ENCODE measurements at places on chromosomes 12 and 14. TPM values are rescaled to one million over a fixed set of nuclear protein-coding genes. Genes with fewer than 3 reads are reported as not detected.
A peak's percentile ranks its signal among the peaks of the same experiment; 100 is the strongest.

- H3K36me3 ChIP-seq, result no peaks in the 10 kb centered on the region
- no peak overlapping the region for H3K27ac ChIP-seq
- no peak overlapping the region for H3K4me3 ChIP-seq
Measured at GRCh38 chr12:110670161-110670701, 18.7 kb downstream of the HVCN1 start.

GRCh38 chr12:124862768-124863415 is 772 bp downstream of the SCARB1 start:
- peak overlapping the region; percentile 45 for H3K27ac ChIP-seq
- DNase-seq, result no peak
- peak overlapping the region; percentile 84 for H3K4me3 ChIP-seq
- H3K36me3 ChIP-seq, result no peaks in the 10 kb centered on the region

GRCh38 chr12:132075026-132075713 is 68.9 kb downstream of the DDX51 start:
- H3K36me3 ChIP-seq, result peaks cover 46% of the 10 kb centered on the region
- no peak overlapping the region for H3K27ac ChIP-seq
- no peak overlapping the region for H3K4me3 ChIP-seq
- H3K4me1 ChIP-seq, result no peaks in the 10 kb centered on the region

DNA sequence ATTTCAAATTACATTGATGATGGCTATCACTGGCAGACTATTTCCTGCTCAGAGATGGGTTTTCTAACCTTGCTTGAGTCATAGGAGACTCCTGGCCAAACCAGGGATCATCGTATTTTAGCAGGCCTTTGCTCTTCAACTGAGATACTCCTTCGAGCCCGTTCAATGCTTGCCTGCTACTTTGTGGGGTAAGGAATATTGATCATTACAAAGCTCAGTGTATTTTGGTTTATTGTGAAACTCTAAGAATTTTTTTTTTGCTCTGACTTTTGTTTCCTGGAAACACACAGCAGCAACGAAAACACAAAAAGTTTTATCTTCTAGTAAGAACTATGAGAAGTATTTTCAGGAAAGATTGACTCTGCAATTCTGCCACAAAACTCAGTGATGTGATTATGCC is 4.1 kb downstream of the GPRC5D start:
- DNase-seq, result peak; percentile 50
- no peaks in the 10 kb centered on the region for H3K4me1 ChIP-seq
- H3K4me3 ChIP-seq, result no peak overlapping the region
- H3K27ac ChIP-seq, result no peak overlapping the region
- H3K36me3 ChIP-seq, result no peaks in the 10 kb centered on the region

DNA sequence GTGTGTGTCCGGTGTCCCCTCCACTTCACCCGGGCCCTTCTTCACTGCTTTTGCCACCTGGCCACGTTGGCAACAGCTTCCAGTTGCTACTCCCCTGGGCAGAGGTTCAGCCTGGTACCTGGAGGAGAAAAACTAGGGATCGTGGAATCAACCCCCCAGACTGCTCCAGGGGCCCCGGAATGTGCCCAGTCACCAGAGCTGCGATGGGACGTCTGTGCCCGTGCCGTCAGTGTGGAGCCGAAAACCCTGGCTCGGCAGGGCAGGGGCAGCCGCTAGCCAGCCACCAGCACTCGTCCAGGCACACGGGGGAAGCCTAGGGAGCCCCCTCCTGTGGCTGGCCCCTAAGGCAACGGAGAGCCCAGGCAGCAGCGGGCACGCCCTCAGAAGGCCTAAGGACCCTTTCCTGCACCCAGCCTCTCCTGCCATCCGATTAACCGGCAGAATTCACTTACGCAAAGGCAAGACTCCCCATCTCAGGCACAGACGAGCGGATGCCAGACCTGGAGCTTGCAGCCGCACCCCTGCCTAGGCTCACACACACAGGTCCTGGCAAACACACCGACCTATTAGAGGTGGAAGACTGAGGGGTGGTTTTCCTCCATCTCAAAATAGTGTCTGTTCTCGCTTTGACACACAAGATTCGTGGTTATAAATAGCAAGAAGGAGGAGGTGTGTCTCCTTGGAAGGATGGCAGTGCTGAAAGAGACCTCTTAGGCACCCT is 62.6 kb downstream of the FBXL14 start:
- peaks cover 21% of the 10 kb centered on the region for H3K4me1 ChIP-seq
- peak overlapping the region; percentile 68 for H3K4me3 ChIP-seq
- no peaks in the 10 kb centered on the region for H3K27me3 ChIP-seq

DNA sequence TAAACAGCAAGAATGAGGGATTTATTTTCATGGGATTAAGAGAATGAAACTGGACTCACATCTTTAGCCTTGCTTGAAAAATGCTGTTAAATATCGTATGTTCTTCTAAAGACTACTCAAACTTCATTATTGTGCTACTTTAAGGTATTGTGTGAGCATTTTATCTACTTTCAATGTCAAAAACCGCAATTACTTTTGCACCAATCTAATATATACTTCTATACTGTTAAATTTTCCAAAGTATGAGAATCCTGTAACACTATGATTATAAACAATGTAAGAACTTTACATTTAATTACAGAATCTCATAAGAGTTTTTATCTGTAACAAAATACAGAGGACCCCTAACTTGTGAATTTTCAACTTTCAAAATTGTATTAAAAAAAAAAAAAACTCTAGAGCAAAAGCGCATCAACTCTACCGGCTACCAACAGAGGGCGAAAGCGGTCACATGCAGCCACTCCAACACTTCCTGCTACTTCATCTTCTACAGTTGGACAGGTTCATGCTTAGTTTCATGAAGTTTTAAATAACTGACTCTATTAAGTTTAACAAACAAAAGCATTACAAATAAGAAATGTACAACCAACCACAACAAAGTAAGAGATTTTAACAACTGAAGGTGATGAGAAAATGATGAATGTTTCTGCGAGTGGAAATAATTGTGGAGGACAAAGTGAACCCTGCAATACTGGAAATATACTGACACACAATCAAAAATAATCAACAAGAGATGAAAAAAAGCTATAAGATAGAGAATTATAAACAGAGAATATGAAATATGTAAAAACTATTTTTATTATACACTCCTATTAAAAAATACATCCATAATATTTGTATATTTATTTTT is 210.9 kb downstream of the MED13L start:
- no peak overlapping the region for H3K4me3 ChIP-seq
- peaks cover 58% of the 10 kb centered on the region for H3K4me1 ChIP-seq
- no peak overlapping the region for H3K27ac ChIP-seq
- DNase-seq, result no peak
- no peaks in the 10 kb centered on the region for H3K36me3 ChIP-seq
- H3K27me3 ChIP-seq, result no peaks in the 10 kb centered on the region

GRCh38 chr12:53476769-53477209 is 22.5 kb downstream of the MAP3K12 start:
- no peaks in the 10 kb centered on the region for H3K27me3 ChIP-seq
- no peak for DNase-seq
- peak overlapping the region; percentile 22 for H3K27ac ChIP-seq
- no peak overlapping the region for H3K4me3 ChIP-seq
- H3K4me1 ChIP-seq, result peaks cover 86% of the 10 kb centered on the region

DNA sequence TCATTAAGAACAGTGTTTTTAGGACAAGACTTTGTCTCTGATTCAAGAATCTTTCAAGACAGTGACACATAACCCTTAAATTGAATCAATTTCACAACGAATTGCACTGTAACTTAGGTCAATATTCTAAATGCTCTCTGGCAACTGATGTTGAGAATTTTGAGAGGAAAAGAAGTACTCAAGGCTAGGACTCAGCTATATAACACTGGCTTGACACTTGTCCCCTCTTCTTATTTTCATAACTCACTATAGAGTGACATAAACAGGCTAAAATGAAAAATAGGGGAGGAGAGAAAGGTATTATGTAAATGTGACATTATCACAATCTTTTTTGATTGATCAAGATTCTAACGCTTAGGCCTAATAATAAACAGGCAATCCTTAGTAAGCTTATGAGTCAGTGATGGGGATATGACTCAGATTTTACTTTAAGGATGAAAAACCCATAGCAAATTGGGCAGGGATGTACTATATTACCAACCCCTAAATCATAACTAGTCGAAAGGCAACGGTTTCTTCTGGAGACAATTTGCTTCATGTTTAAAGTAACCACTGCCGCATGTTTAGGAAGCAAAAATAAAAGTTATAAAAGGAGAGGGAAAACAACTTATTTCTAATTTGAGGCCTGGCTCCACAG is 10.9 kb downstream of the BTG1 start:
- peak overlapping the region; percentile 14 for H3K27ac ChIP-seq
- H3K4me1 ChIP-seq, result peaks cover 93% of the 10 kb centered on the region
- no peaks in the 10 kb centered on the region for H3K27me3 ChIP-seq
- H3K4me3 ChIP-seq, result no peak overlapping the region
- no peak for DNase-seq

GRCh38 chr14:74863274-74863673 is 12.7 kb downstream of the PROX2 start:
- H3K27me3 ChIP-seq, result no peaks in the 10 kb centered on the region
- no peak overlapping the region for H3K27ac ChIP-seq
- DNase-seq, result no peak
- H3K4me3 ChIP-seq, result no peak overlapping the region

GRCh38 chr12:109188108-109188712 is 71.8 kb downstream of the ACACB start:
- no peaks in the 10 kb centered on the region for H3K4me1 ChIP-seq
- peaks cover 100% of the 10 kb centered on the region for H3K36me3 ChIP-seq
- no peak for DNase-seq
- H3K4me3 ChIP-seq, result no peak overlapping the region
- H3K27me3 ChIP-seq, result no peaks in the 10 kb centered on the region

DNA sequence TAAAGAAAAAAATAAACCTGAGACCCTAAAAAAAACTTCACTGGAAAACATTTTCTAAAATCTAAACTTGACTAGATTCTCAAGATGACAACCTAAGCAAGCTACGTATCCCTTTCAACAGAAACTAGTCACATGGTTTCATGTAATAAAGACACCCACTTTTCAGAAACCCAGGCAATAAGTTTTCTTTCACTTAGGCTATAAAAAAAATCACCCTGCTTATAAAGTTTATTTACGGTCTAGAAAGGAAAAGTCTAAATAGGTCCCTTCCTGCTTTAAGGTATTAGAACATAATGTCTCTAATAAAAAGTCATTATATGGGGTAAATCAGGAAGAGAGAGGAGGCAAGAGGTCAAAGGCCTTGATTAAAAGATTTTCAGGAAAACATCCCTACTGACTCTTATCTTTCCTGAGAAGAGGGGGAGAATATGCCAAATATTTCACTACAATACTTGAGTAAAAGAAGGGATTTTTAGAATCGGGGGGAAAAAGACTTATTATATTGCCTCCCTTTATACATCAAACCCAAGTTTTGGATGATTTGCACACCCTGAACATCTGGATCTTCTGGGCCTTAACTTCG is 9.5 kb downstream of the CLIP1 start:
- H3K27ac ChIP-seq, result peak overlapping the region; percentile 45
- H3K4me1 ChIP-seq, result peaks cover 18% of the 10 kb centered on the region
- no peaks in the 10 kb centered on the region for H3K27me3 ChIP-seq
- DNase-seq, result no peak
- no peak overlapping the region for H3K4me3 ChIP-seq
- peaks cover 6% of the 10 kb centered on the region for H3K36me3 ChIP-seq

DNA sequence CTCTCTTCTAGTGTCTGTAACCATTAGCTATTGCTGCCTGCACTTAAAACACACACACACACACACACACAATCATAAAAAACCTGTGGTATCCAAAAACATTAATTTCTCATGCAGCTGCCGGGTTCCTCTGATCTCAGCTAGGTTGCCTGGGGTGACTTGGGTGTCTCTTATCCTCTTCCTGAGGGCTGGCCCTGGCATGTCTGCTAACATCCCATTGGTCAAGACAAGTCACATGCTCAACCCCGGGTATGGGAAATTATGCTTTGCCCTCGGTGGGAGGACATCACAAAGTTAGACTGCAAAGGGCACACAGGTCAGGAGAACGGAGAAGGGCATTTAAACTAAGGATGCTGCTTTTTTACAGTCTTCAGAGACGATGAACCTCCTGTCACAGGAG is 55.7 kb downstream of the TRPV4 start:
- H3K27me3 ChIP-seq, result no peaks in the 10 kb centered on the region
- no peak for DNase-seq
- no peak overlapping the region for H3K27ac ChIP-seq
- no peaks in the 10 kb centered on the region for H3K36me3 ChIP-seq
- peaks cover 17% of the 10 kb centered on the region for H3K4me1 ChIP-seq

DNA sequence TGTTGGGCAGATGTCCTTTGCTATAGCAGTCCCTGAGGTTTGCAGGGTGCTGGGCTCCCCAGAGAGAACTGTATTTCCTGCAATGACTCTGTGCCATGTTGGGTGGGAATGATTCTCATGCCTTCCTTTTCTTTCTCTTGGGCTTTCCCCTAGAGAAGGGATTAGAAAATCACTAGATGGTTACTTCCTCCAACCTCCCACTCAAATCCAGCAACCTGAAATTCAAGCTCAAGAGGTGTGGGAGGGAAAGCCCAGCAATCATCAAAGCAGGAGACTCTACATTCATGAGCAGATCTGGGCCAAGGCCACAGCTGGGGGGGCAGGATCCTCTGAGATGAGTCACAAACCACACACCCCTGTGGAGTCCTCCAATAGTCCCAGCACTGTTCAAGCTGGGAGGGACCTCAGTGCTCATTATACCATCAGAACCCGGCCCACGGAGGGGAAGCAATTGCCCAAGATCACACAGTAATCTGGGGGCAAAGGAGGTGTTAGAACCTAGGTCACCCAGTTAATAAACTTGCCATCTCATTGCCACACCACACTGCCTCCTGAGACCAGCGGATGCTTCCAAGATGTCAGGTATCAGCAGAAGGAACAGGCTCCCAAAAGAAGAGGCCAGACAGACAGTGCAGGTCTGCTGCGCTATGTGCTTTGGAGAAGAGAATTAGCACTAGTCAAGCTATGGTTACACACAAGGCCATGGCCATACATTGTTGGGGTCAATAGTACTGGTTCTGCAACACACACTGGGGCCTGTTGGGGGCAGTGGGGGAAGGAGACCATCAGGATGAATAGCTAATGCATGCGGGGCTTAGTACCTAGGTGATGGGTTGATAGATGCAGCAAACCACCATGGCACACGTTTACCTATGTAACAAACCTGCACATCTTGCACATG is 65.7 kb downstream of the TTC9 start:
- no peak for DNase-seq
- H3K4me3 ChIP-seq, result no peak overlapping the region
- no peaks in the 10 kb centered on the region for H3K36me3 ChIP-seq

Gene RNASE2
- total RNA-seq, result 2.1 TPM

Gene CCDC196
- total RNA-seq, result not detected

Gene ANKRD33
- not detected for total RNA-seq

Gene GPRC5A
- total RNA-seq, result 30.0 TPM

Gene GLIPR1L2
- total RNA-seq, result 4.5 TPM
